Uterus (tissue), 4 donors: ENCODE measurements at places on chromosomes 11 and 22.

DNA sequence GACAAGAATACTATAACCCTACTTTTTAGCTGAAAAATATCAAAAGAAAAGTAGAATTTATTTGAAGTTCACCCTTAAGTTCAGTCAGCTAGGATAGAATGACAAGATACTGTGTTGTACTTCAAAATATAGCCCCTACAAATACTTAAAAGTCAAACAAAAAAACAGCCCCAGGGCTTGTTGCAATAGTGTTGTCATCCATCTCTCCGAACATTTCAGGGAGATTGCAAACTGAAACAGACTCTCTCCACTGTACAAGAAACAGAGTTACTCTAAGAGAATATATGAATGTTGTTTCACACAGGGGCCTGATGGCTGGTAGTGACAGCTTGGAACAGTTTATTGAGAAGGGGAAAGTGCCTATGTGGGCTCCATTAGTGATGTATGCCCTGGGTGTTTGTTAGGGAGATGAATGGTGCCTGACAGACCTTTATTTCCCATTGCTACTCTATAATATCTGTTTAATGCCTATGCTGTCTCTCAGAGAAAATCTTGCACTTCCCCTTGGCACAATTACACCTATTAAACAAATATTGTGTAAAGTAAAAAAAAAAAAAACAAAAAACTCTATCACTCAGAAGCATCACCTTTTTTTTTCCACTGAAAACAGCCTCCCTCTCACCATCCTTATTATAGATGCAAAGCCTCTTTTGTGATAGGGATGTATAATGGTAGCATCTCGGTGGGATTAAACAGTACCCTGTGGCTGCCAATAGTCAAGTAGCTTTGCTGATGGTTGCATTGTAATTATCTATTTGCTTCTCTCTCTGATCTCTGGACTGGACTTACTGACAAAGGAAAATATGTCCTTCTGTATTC, 506.3 kb upstream of the LUZP2 start:
- DNase-seq = no peak

DNA sequence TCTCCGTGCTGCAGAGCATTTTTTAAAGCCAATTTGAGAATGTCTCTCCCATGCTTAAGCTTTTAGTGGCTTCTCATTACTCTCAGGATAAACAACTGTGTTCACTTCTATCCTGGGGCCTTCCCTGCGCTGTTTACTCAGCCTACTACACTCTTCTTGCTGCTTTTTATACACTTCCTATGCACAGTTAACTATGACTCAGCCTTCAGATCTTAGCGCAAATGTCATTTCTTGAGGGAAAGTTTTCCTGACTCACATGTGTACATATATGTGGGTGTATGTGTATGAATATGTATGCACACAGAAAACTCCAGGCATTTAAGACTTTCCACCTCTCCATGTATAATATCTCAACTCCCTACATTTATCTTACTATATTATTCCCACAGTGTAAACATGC, 9.8 kb downstream of the THAP12 start:
- no peak for DNase-seq

GRCh38 chr11:42036201-42036600, 576.7 kb upstream of the LRRC4C start:
- DNase-seq = no peak

- no peak for DNase-seq
Observed at GRCh38 chr22:32536352-32536751, 61.7 kb downstream of the FBXO7 start.

GRCh38 chr11:796565-797295, 1.4 kb downstream of the SLC25A22 start:
- DNase-seq = no peak

DNA sequence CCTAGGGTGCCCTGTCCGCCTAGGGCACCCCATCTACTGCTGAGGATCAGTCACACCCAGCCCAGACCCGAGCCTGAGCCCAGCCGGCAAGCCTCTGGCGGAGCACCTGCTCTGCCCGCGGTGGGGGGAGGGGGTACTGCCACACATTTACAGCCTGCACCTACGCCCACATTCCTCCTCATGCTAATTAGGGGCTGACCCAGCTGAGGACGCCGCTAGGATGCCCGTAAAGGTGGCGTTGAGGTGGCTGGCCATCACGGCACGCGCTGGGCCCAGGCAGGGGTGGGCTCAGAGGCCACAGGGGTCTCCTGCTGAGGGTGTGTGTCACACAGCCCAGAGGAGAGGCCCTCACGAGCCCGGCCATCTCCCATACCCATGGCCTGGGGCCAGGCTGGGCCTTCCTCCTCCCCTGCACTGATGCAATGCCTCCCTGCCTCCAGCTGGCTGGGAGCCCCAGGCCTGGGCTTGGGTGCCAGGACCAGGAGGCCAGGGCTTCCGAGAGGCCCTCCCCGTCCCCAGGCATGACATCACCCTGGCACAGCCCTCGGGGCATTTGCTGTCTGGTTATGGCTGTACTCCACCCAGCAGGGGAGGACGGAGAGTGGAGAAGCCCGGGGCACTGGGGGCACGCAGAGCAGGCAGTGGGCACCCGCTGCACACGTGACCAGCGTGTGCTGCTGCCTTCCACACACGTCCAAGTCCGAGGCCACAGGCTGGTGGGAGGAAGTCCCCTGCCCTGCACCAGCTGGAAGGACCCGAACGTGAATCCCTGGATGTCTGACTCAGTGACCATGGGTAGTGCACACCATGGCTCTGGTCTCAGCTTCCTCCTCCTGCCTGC, 12.7 kb downstream of the DUSP8 start:
- DNase-seq = peak; percentile 89

- peak; percentile 59 for DNase-seq
Observed at GRCh38 chr11:43942662-43943371, 380 bp downstream of the C11orf96 start.

- no peak for DNase-seq
Observed at GRCh38 chr22:24994070-24994763, 41.7 kb downstream of the KIAA1671 start.

- DNase-seq = peak; percentile 22
Observed at GRCh38 chr11:113603277-113604059, 102.6 kb downstream of the TMPRSS5 start.

DNA sequence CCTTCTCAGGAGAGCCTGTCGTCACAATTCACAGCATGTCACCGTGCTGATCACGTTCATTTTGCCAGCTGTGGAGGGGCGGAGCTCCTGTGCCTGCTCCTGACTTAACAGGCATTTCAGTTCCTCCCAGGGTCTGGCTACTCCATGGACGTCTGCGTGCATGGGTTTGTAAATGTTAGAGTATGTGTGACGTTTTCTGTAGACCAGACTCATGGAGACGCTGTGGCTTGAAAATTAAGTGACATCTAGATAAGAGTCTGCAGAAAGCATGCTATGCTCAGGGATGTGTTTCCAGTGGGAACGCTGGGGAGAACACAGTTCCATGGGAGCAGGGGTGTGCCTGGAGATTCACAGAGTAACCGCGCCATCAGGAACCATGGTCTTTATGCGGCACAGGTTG, 804.0 kb downstream of the TBC1D22A start:
- no peak for DNase-seq

DNA sequence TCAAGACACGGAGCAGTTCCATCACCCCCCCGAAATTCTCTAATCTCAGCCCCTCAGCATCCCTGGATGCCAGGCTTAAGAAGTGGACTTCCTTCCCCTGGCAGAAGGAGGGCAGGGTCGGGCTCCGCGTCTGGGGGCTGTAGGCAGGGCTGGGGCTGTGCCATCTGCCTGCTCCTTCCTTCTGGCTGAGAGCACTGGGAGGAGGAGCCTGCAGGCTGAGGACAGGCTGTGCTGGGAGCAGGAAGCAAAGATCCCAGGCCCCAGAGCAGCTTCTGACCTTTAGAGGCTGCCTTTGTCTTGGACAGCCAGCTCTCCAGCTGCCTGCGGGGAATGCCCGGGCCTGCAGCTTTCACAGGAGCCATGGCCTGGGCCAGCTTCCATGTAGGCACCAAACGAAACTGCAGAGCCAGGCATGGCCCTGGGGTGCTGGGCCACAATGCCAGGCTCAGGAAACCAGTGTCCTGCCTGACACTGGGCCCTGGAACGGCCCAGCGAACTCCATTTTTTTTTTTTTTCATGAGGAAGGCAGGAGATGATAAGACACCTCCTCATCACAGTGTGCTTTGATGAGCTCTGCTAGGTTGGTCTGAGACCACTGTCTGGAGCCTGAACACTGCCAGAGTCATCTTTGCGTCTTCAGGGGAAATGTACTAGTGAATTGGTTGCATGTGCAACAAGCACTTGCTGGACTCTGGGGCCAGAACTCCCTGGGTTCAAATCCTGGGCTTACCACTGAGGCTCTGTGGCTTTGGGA, 67.9 kb downstream of the MCM5 start:
- peak; percentile 80 for DNase-seq

GRCh38 chr11:76244316-76244851, 38.1 kb upstream of the WNT11 start:
- no peak for DNase-seq

GRCh38 chr22:43277987-43278601, 65.1 kb downstream of the SCUBE1 start:
- no peak for DNase-seq

DNA sequence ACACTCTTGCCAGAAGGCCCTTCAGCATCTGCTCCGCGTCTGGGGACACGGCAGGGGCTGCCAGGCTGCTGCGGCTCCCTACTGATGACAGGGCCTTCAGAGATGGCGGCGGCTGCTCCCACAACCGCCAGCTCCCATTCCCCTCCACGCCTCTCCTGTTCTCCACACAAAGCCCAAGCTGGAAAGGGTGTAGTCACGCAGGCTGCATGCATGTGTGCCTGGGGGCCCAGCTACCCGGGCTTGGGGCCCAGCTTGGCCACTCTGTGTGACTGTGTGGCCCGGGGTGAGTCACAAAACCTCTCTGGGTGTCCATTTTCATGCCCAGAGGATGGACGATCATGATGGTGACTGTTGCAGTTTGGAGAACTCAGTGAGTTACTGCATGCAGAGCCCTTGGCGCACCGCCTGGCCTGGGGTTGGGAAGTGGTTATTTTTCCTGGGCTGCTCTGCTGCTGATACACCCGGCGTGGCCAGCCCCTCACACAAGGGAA, 31.7 kb upstream of the PARVB start:
- no peak for DNase-seq

- no peak for DNase-seq
Observed at GRCh38 chr11:1293619-1294015, 15.8 kb downstream of the TOLLIP start.
